ENCODE measurements at places on chromosomes 5 and 9.

GRCh38 chr5:110324876-110325275, 401.6 kb downstream of the TMEM232 start:
- DNase-seq: no peak

GRCh38 chr5:149201121-149201637, 59.9 kb downstream of the ABLIM3 start:
- no peak for DNase-seq

DNA sequence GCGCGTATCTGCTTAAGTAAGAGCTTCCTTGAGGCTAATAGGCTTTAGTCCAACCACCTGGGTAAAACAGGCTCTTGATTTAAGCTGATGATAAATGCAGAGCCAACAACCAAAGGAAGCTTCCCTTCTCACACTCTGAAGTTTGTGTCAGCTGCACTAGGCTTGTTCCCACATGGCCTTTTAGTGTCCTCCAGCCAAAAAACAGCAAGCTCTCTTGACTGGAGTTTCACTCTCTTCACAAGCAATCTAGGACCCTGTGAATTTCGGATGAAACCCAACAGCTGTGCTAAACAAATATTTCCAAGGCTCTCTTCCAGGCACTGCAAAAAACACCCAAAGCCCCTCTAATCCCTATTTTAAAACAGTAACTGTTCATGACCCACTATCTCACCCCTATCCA, 63.9 kb downstream of the SAXO1 start:
- DNase-seq: no peak

DNA sequence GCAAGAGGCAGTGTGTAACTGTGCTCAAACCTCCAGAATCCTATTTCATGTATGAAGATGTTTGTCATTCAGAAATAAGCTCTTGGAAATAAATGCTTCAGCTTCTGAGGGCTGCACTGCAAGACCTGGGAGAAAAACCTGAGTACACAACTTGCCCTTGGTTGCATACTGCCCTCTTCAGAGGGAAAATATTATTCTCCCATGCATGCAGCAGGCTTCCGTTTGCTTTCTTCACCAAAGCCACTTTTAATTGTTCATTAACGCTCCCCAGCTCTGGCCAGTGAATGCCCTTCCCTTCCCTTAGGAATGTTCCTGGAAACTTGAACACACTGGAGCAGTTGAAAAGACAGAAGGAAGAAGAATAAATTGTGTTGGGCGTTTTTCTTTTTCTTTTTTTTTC, 2.5 kb upstream of the WHRN start:
- no peak for DNase-seq
